CD4-positive, alpha-beta T cell (primary cell): ENCODE measurements at places on chromosomes 16 and 17.
A peak's percentile ranks its signal among the peaks of the same experiment; 100 is the strongest.

- DNase-seq, result no peak
Observed at GRCh38 chr16:49048557-49048956, 233.1 kb downstream of the CBLN1 start.

DNA sequence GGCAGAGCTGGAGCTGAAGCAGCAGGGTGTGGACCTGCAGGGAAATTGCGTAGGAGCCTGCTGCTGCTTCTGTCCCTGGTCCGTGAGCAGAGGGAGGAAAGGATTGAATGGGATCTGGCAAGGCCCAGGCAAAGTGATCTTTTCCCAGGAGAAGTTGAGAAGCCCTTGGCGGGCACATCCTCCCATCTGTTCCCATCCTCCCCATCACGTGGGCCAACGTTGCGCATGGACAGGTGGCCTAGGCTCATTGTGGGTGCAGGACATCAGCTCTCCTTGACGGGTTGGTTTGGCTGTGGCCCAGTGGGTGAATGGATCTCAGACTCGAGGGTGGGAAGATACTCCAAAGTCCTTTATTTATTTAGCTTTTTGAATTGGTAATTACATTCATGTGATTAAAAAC lies 29.4 kb upstream of the POLR3E start:
- no peak for DNase-seq

- DNase-seq, result no peak
Observed at GRCh38 chr17:72429066-72429638, 308.3 kb downstream of the SOX9 start.

DNA sequence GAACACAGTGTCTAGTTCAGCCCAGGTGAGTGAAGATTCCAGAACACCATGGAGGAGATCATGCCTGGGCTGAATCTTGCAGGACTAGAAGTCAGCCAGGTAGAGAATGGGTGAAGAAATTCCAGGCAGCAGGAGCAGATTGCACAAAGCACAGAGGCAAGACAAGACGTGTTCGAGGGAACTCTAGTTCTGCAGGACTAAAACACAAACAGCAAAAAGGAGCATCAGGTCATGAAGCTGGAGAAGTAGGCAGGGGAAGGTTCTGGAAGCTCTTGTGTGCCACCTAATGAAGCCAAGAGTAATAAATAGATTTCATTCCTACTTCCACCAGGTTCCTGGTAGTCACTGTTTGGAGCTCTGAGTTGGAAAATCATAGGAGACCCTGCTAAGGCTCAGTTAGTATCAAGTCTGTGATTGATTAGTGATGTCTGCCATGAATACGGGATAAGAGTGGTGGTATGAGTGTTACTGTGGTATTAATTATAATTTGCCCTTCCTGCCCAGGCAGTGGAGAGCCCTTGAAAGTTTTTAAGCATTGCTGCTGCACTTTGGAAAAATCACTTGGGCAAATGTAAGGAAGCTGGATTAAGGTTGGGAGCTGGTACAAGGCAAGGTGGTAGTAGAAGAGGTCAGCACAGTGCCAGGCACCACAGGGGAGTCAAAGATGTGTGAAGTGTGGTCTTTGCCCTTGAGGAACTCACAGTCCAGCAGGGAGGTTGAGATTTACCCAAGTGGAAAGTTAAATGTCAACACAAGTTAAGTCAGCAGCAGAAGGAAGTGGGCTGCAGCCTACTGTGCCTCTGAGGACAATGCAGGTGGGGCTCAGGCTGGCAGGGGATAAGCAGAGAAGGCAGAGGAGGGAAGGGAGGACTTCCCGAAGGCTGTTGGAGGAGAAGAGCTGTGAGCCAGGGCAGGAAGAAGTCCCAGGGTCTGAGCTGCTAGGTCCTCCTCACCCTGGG lies 13.5 kb upstream of the FOXN1 start:
- DNase-seq, result no peak

- no peak for DNase-seq
Observed at GRCh38 chr17:41256291-41256685, 1.1 kb downstream of the KRTAP9-9 start.

GRCh38 chr17:53635444-53635843 lies 187.3 kb upstream of the KIF2B start:
- DNase-seq, result no peak

- DNase-seq, result no peak
Observed at GRCh38 chr17:27339836-27340550, 46.1 kb downstream of the WSB1 start.

DNA sequence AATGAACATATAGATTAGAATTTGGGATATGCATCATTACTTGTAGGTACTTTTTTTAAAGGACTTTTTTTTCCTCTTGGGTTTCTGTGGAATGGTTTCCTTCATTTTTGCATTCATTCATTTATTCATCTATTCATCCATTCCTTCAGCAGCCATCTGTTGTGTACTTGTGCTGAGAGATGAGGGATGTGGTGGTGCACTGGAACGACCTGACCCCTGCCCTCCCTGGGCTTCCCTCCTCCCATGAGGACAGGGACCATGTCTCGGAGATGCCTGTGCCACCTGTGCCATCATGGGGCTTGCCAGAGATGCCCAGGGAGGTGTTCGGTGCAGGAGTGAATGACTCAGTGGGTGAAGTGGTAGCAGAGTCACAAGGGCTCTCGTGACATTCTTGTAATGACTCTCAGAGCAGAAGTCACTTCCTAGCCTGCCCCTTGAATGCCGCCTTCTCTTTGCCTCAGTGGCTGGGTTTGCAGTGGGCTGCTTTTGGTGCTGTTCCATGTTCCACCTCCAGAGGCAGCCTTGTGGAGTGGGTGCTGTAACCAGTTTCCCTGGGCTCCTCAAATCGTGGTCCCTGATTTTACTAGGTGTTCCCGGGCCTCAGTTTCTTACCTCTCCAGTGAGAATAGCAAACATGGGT lies 43.9 kb downstream of the CLEC16A start:
- peak; percentile 32 for DNase-seq

GRCh38 chr16:30660424-30661261 lies 2.4 kb downstream of the FBRS start:
- peak; percentile 83 for DNase-seq

- no peak for DNase-seq
Observed at GRCh38 chr17:67479148-67479547, 102.1 kb downstream of the PITPNC1 start.

DNA sequence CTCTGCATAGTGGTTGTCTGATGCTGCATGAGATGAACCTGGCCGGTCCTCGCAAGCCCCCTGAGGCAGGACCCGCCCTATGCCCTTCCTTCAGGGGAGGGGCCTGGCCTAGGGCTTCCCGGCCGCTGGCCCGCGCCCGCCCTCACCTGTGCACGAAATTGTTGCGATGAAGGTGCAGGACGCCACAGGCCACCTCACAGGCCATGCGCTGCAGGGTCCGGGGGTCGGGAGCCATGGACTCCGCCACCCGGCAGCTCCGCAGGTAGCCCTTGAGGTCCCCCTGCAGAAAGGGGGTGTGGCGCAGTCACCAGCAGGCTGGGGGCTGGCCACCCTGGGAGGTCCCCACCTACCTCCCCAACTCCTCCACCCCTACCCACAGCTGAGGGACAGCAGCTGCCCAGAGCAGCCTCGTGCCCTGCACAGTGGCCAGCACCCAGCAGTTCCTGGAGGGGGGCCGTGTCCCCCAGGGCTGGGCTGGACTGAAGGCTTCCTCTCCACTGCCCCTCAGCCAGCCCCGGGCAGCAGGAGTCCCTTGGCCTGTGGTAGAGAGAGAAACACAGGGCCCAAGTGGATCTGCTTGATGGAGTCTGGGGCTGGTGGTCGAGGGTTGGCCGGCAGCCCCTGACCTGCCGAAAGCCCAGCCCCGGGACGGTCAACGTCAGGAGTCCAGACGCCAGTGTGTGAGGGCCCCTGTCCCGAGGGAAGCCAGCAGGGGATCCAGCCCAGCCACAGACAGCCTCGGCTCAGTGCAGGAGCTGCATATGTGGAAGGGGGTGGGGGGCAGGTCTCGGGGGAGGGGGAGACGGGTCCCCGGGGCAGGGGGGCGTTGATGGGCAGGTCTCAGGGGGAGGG lies 38.8 kb upstream of the PVALEF start:
- DNase-seq, result no peak

GRCh38 chr17:393806-394717 lies 41.5 kb upstream of the RPH3AL start:
- no peak for DNase-seq

- peak; percentile 70 for DNase-seq
Observed at GRCh38 chr17:45021607-45022287, 29.7 kb downstream of the DCAKD start.

DNA sequence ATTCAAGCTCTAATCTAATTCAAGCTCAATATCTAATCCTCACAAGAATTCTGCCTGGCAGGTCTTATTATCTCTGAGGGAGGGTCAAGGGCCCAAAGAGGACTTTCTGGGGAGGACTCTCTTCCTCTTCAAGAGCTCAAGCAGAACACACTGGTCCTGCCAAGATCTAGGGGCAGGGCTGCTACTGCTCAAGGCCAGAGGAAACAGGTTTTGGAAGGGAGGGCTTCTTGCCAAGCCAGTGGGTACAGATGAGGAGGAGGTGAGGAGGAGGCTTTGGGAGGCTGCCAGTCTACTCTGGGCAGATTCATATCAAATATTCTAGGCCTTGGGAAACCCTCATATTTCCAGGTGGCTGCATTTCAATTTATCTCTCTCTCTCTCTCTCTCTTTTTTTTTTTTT lies 51.8 kb upstream of the IL34 start:
- DNase-seq, result no peak

DNA sequence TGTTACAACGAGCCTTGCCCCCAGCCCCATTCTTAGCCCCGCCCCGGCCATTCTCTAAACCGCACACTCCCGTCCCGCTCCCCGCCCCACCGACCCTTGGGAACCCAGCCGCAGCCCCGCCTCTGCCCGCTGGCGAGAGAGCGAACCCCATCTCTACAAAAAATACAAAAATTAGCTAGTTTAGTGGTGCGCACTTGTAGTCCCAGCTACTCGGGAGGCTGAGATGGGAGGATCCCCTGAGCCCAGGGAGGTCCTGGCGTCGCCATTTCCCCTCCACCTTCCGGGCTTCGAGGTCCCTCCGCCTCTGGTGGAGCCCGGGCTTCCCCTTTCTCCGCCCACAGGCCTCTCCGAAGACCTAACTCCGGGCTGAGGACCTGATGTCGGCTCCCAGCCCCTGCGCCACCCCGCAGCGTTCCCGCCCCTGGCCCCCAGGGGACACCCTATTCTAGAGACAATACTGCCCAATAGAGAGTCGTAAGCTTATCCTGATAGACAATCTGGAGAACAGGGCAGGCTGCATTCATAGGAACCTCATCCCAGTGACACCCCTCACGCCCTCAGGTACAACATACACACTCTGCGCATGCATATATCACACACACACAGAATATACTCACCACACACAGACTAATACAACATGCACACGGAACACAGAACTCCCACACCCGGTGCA lies 480 bp upstream of the PROCA1 start:
- DNase-seq, result peak; percentile 47

GRCh38 chr17:6793748-6794493 lies 17.9 kb downstream of the FBXO39 start:
- DNase-seq, result no peak

DNA sequence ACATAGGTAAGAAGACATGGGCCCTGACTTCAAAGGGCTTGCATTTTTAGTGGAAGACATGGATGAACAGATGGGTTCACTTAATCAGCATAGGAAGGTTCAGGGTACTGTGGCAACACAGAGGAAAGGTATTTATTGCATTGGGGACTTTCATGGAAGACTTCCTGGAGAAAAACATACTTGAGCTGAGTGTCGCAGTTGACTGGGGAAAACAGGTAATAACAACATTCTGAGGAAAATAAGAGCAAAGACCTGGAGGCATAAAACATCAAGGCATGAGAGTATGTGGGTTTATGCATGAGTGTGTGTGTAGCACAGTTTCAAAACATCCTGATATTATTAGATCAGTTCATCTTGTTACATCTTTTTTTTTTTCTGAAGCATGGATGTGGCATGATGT lies 82.7 kb downstream of the MAP2K6 start:
- no peak for DNase-seq
